ENCODE measurements at places on chromosomes 2 and 18.

- no peak for DNase-seq
These were observed 56.1 kb upstream of the DNMT3A start for GRCh38 chr2:25397777-25398176.

GRCh38 chr2:144592500-144593256 is 72.8 kb upstream of the ZEB2 start:
- no peak for DNase-seq

DNA sequence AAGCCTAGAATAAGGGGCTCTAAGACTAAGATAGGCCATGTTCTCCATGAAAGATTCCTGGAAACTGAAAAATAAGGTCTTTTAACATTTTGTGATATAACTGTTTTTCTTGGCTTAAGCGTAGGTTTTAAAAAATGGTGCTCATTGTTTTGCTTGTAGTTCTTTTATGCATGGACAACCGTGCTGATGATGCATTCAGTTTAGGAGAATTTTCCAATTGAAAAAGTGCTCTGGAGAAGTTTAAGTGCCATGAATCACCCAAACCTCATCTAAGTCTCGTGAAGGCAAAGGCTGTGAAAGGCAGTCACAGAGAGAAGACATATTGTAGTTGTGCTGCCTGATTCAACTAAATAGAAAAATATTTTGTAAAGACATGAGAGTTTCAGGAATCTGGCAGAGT is 111.8 kb upstream of the GAREM1 start:
- DNase-seq, result no peak

DNA sequence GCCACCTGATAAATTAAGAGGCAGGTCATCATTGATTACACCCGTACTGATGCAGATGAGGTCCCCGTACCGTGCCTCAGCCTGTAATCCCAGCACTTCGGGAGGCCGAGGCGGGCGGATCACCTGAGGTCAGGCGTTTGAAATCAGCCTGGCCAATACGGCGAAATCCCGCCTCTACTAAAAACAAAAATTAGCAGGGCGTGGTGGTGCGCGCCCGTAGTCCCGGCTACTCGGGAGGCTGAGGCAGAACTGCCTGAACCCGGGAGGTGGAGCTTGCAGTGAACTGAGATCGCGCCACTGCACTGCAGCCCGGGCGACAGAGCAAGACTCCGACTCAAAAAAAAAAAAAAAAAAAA is 683 bp upstream of the ENOSF1 start:
- DNase-seq, result no peak

- no peak for DNase-seq
These were observed 233.1 kb downstream of the HAUS1 start for GRCh38 chr18:46337271-46337670.

DNA sequence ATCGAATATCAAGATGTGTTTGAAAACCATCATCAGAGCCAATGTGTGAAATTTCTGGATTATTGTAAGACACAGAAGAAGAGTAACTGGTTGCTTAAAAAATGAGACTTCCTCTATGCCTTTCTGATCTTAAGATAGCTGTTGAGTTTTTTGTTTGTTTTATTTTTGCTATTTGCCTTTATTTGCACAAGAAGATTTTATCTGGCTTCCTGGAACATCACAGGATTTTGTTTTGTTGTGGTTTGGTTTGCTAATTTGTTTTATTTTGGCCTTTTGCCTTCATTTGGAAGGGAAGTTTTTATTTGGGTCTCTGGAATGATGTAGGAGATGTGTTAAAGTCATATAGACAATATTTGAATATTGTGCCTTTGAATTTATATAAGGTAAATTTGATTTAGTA is 3.9 kb upstream of the CYTIP start:
- no peak for DNase-seq

DNA sequence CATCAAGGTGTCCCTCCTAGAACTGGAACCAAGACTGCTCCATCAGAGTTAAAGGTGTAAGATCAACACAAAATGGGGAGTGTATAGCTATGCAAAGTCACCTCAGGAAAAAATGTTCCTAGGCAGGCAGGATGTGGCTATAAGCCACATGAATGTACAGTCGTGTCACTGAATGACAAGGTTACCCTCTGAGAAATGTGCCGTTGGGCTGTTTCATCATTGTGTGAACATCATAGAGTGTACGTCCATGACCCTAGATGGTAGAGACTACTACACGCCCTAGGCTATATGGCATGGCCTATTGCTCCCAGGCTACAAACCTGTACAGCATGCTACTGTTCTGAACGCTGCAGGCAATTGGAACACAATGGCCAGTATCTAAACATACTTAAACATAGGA is 24.5 kb downstream of the TYMS start:
- DNase-seq, result peak; percentile 9

- no peak for DNase-seq
These were observed 199.5 kb upstream of the MEIS1 start for GRCh38 chr2:66235428-66235827.

GRCh38 chr2:191791953-191792560 is 54.8 kb downstream of the CAVIN2 start:
- no peak for DNase-seq

DNA sequence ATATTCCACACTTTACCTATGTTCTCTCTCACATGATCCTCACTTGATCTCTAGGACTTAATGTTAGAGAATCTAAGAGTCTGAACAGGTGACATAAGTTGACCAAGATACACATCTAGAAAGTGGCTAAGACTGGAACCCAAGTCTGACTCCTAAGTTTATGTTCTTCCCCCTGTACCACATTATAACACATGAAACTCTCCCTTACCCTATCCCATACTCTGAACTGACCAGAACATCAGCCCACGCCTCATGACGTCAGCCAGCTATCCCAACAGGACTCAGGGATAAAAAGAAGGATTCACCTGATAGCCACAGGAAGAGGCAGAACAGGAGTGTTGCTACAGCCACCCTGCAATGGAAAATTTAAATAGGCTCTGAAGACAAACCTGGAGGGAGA is 392.2 kb downstream of the ZEB2 start:
- DNase-seq, result no peak

- no peak for DNase-seq
These were observed 15.6 kb downstream of the SLC4A5 start for GRCh38 chr2:74327627-74328026.

- DNase-seq, result no peak
These were observed 103.5 kb downstream of the SPTBN1 start for GRCh38 chr2:54559593-54560145.

GRCh38 chr18:8938817-8939216 is 163.7 kb upstream of the NDUFV2 start:
- no peak for DNase-seq

DNA sequence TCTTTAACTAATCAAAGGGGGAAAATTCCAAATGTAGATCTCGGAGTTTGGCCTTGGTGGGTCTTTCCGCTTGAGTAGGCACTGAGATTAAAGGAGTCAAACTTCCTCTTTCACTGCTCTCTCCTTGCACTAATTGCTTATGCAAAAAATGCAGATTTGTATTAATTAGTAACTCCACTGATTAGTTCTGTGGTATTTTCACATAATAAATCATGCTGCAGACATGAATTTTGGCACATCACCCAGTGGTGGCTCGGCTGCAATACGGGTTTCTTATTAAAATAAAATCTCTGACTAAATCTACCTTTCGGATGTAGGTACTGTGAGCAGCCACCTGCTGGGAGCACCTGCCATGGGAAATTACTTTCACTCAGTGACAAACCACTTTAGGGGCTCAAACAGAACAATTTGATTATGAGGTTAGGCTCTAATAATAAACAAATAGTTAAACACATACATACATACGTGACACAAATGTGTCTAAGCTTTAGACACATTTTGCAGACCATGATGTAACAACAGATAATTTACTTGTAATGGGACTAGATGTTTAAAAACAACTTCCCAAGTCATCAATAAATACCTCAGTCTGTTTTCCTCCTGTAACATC is 6.4 kb upstream of the NEUROD1 start:
- DNase-seq, result no peak

Measured in stimulated activated CD4-positive, alpha-beta T cell treated with anti-CD3 and anti-CD28 coated beads, Interleukin-4, amount 100 ng/mL, for 4 hours (primary cell).